SIG-M5 (cell line): ENCODE measurements at places on chromosomes 7 and 10.

GRCh38 chr7:71777278-71777677, 634.9 kb downstream of the CALN1 start:
- DNase-seq, result no peak

DNA sequence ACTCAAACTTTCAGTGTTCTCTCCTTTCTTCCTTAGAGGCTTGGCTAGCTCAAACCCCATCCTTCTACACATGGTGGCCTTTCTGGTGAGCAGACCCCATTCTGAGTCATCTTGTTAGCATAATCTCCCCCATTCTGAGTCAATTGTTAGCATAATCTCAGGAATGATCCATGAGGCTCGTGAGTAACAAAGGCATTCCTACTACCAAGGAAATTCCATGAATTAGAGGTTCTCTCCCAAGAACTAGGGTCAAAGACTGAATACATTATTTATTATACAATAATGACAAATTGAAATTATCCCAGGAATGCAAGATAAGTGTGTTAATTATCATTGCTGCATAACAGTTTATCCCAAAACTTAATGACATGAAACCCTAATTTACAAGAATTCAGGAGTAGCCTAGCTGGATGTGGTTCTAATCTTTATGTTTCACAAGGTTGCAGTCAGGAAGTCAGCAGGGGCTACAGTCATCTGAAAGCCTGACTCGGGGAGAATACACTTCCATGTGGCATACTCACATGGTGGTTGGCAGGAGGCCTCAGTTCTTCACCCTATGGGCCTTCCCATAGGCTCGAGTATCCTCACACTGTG, 100.2 kb downstream of the MMRN2 start:
- no peak for DNase-seq

- no peak for DNase-seq
These were observed 129.0 kb downstream of the DNAH11 start for GRCh38 chr7:21671859-21672258.

GRCh38 chr10:127883516-127883915, 9.2 kb downstream of the CLRN3 start:
- DNase-seq, result no peak

- DNase-seq, result no peak
These were observed 32.8 kb upstream of the MYO3A start for GRCh38 chr10:25901199-25901598.

DNA sequence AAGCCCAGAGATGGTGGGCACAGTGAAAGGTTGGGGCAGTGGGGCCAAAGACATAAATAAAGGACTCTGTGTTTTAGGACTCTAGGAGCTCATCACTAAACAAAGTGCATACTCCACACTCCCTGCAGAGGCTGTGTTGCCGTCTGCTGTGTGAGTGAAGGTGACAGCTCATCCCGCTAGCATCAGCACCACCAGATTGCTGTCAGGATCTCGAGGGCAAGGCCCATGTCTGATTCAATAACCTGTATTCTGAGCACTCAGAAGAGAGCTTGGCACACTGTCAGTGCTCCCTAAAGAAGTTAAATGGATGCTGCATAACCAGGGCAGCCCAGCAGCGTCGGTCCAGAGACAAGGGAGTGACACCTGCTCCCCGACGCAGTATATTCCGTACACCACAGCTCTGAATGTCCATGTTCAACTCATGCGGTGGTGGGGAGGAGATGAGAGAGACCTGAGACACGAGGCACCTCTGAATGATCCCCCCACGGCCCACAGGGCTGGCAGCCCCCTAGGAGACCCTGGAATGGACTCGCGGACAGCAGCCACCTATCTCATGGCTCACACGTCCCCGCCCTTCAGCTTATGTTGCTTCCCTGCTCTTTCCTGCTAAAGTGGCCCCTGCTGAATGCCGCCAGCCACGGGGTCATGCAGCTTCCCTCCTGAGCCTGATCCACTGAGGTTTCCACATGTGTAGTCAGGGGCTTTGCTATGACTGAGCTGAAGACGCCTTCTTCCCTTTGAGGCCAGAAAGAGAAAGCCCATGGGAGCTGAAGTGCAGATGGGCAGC, 132.7 kb upstream of the KCNMA1 start:
- no peak for DNase-seq

DNA sequence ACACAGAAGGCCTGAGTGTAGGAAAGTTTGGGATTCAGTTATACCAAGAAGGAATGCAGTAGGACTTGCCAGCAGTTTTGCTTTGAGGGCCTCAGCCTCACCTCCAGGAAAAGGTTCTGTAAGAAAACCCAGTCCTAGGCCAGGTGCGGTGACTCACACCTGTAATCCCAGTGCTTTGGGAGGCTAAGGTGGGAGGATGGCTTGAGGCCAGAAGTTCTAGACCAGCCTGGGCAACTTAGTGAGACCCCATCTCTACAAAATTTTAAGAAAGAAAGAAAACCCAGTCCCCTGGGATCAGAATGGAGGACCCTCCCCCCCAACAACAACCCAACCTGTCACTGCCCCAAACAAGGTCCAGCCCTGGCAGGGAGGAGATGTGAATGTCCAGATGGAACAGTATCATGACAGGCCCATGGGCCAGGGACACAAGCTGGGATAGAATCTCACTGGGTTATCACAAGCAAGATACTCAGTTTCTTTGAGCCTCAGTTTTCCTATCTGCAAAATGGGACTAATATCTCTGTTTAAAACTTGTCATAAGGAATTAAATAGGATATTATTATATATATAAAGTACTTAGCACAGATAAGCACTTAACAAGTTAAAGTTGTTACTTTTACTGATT, 68.7 kb downstream of the GTF2IRD1 start:
- DNase-seq, result no peak

GRCh38 chr10:78591066-78591465, 477.7 kb upstream of the ZMIZ1 start:
- no peak for DNase-seq
